ENCODE measurements at places on chromosomes 7 and 10. TPM values are rescaled to one million over a fixed set of nuclear protein-coding genes. Genes with fewer than 3 reads are reported as not detected.

The CPED1 gene
- 0.44 TPM for total RNA-seq

The GOLGA7B gene
- total RNA-seq, result 0.07 TPM

The ORAI2 gene
- 25.9 TPM for total RNA-seq

GRCh38 chr7:90842430-90842788 is 246.3 kb downstream of the CDK14 start:
- no peak for DNase-seq

- no peak for DNase-seq
Measured at GRCh38 chr7:80324032-80324431, 187.8 kb downstream of the GNAT3 start.

- no peak for DNase-seq
Measured at GRCh38 chr7:79622781-79623180, 169.3 kb upstream of the MAGI2 start.

DNA sequence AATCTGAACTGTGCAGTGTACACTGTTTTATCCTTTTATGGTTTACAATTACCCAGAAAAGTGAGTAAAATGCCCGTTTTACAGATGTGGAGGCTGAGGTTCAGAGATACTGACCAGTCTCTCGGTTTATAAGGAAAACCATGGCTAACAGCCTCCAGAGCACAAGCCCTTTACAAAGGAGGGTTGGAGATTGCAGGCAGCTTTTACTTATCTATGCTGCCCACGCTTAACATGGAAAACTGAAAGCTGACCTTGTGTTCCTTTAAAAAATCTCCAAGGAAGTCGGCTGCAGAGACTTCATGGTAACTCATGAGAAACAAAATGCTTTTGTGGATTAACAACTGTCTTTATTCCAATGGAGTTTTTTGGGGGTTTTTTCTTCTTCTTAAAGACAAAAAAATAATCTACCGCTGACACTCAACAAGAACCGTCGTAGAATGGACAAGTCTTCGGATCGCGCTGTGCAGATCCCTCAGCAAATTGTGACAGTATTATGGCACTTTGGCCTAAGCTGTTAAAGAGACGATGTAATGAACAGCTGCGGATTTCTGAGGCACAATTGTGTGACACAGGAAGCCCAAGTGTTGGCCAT is 654 bp upstream of the SLF2 start:
- DNase-seq, result no peak

DNA sequence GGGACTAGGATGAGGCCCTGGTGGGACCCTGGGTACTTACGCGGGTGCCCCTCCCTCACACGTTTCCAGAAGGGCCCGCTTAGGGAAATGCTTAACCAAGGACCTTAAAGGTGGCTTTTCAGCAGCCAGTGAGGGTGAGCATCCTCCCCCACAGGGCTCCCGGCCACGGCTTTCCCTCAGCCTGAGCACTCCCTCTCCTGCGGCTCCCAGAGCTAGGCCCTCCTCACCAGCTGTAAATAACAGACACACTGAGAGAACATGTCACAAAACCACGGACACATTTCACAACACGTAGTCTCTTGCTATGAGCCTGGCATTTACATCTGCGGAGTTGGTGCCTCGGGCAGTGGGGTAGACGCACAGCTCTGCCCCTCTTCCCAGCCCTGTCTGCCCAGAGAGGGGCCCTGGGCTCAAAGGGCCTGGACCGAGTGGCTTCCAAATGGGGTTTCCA is 25.2 kb downstream of the GRID1 start:
- DNase-seq, result no peak

GRCh38 chr7:78571292-78571691 is 772.7 kb downstream of the PHTF2 start:
- DNase-seq, result no peak

- no peak for DNase-seq
Measured at GRCh38 chr10:33498391-33498891, 164.0 kb upstream of the NRP1 start.

DNA sequence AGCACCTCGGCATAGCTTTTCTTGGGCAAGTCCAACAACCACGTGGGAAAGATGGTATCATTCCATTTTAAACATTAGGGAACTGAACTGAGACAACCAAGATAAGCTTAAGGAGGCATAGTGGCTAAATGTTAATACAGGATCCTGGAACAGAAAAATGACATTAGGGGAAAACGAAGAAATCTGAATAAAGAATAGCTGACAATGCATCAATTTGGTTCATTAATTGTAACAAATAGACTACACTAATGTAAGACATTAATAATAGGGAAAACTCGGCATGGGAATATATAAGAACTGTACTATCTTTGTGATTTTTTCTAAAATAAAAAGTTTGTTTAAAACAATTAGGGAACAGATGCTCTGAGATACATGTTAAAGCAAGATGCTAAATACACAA is 165.4 kb downstream of the JAZF1 start:
- no peak for DNase-seq

- no peak for DNase-seq
Measured at GRCh38 chr7:24419077-24419476, 135.1 kb downstream of the NPY start.

GRCh38 chr10:121048749-121049148 is 197.6 kb downstream of the WDR11 start:
- DNase-seq, result no peak

GRCh38 chr10:7571981-7572380 is 94.8 kb downstream of the ITIH5 start:
- DNase-seq, result no peak

DNA sequence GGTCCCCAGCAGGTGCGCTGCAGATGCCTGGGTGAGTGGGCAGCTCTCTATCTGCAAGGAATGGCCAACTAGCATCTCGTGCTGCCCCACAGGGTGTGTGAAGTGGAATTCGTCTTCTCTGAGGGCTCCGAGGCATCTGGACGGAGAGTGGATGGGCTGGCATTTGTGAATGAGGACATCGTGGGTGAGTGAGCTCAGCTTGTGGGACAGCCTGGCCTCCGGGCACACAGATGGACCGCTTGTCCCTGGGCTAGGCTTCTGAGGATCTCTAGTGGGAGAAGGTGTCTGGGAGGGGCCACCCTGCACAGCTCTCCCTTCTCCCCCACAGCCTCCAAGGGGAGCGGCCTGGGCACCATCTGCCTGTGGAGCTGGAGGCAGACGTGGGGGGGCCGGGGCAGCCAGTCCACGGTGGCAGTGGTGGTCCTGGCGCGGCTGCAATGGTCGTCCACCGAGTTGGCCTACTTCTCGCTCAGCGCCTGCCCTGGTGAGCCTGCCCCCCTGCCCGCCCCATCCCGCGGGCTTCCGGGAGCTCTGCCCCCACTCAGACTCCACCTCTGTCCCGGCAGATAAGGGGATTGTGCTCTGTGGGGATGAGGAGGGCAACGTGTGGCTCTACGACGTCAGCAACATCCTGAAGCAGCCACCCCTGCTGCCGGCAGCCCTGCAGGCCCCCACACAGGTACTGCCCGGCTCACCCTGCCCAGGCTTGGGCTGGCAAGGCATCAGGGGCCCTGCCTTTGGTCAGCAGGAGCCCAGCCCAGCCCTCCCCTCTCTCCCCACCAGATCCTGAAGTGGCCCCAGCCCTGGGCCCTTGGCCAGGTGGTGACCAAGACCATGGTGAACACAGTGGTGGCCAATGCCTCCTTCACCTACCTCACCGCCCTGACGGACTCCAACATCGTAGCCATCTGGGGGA is 6.3 kb downstream of the POLR2J start:
- no peak for DNase-seq

DNA sequence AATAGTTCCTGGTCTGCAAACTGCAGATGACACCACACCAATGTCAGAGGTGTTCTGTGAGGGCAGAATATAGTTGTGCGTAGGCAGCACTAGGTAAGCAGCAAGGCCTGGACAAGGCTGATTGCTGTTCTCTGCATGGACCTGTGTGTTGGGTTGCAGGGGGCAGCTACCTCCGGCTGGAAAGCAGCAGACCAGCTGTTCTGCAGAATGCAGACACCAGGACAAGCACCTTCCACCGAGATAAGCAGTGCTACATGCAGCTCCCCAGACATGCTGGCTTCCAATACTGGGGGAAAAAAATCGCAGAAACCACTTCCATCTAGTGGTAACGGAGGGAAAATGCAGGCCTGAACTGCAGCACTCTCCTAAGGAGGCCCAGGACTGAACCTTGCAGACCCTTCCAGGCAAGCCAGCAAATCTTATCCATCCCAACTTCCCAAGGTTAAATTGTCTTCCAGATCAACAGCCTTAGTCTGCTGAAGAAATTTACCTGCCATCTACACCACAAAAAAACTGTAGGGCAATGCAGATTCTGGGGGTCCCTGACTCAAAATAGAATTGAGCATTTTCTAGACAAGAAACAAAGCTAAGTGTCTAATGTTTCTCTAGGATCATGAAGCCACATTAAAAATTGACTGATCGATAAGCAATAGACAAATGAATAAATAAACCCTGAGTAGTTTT is 50.5 kb upstream of the COBL start:
- peak; percentile 58 for DNase-seq

- DNase-seq, result no peak
Measured at GRCh38 chr10:35502692-35503091, 102.4 kb upstream of the GJD4 start.

- no peak for DNase-seq
Measured at GRCh38 chr7:106768324-106768751, 96.7 kb upstream of the PIK3CG start.
